ENCODE measurements at places on chromosomes 5 and 9.

DNA sequence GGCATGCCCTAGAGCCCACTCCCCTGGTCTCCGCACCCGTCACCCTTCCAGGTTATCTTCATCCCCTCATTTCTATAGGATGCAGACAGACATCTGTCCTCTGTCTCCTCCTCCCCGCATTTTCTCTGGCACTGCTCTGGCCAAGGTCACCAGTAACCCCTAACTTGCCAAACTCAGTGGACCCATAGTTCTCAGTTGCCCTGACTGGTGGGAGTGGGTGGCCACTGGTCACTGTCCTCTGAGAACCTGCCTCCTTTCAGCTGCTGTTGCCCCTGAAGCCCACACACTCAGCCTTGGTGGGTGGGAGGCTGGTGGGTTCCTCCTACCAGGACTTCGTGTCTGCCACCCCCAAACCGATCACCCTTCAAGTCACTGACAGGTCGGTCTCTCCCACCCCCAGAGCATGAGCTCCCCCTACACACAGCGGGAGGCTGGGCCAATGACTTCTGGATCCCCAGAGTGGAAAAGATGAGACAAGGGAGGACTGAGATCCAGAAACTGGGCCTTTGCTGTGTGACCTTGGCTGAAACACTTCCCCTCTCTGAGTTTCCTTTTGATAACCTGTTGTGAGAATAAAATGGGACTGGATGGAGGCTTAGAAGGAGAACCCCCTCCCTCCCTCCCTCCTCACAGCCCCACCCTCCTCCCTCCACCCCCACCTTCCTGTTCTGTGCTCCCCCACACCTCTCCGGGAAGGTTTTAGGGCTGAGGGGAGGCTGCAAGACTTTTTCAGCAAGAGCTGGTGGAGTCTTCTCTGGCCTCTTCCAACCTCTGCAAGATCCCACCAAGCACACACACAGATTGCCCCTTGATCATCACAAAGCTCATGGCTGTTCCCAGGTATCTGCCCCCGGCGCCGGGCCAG is 2.4 kb upstream of the DBN1 start:
- no peak for DNase-seq

DNA sequence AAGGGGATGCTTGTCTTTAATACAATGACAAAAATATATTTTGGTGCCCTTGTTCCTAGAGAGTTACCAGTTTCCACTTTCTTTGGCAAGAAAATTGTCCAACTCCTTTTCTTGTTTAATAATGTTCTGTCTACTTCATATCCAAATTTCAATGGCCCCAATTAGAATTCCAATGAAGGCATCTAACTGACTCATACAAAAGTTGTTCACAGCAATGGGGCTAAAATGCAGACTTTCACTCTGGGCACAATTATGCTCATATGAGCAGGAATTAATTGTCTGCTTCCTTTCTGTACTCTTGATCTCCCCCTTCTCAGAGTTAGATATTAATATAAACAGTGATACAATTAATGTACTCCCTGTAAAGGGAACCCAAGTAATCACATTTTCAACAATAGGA is 42.1 kb upstream of the ZNF622 start:
- DNase-seq: no peak

DNA sequence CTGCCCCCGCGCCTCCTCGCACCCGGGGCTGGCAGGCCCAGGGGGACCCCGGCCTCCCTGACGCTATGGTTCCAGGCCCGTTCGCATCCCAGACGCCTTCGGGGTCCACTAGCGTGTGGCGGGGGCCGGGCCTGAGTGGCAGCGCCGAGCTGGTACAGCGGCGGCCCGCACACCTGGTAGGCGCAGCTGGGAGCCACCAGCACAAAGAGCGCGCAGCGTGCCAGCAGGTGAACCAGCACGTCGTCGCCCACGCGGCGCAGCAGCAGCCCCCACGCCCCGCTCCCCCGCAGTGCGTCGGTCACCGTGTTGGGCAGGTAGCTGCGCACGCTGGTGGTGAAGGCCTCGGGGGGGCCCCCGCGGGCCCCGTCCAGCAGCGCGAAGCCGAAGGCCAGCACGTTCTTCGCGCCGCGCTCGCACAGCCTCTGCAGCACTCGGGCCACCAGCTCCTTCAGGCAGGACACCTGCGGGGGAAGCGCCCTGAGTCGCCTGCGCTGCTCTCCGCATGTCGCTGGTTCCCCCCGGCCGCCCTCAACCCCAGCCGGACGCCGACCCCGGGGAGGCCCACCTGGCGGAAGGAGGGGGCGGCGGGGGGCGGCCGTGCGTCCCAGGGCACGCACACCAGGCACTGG is 548 bp downstream of the TERT start:
- DNase-seq: no peak

DNA sequence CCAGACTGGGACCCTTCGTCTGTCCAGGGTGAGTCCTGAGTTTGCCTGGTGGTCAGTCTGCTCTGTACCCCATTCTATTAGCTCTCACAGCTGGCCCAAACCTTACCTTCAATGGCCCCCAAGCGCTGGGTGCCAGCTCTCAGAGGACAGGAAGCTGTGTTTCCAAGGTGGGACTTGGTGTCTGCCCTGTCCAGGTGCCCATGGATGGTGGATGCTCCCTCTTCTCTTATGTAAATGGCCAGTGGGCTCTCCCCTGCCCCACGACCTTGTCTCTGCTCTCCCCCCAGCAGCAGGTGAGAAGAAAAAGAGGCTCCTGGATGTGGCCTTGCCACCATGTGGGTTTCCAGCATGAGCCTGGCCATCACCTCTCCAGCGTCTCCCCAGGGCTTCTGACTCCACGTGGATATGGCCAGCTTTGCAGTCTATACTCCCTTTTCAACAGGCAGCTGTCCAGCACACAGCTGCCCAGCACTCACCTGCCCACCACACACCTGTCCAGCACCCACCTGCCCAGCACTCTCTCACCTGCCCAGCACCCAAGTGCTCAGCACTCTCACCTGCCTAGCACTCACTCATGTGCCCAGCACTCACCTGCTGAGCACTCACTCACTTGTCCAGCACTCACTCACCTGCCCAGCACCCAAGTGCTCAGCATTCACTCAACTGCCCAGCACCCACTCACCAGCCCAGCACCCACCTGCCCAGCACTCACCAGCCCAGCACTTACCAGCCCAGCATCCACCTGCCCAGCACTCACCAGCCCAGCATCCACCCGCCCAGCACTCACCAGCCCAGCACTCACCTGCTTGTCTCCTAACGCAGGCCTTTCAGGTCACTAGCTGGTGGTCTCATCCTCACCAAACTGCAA is 136.2 kb upstream of the IRX2 start:
- no peak for DNase-seq

DNA sequence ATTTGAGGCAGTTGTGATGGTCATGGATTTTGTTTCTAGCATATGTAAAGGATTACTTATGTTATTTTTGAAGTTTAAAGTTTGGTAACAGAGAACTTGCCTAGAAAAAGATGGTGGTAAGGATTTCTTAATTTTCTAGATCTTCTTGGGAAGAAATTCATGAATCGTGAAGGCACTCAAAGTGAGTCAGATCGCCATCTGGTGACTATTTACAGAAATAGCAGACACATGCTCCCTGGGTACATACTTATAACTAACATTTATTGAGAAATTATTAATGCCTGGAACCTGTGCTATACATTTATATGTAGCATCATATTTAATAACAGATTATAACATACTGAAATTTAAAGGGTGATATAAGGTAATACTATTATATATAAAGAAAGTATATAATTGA is 299.7 kb downstream of the IZUMO3 start:
- peak; percentile 31 for DNase-seq

- DNase-seq: peak; percentile 35
These were observed 1.5 kb downstream of the SMIM32 start for GRCh38 chr5:136191304-136192014.

GRCh38 chr5:98527846-98528245 is 245.6 kb upstream of the RGMB start:
- no peak for DNase-seq

- DNase-seq: peak; percentile 44
These were observed 13.9 kb upstream of the OSMR start for GRCh38 chr5:38831909-38832308.
